NCI-H510A treated with DMSO at 0.1 percent for 48 hours (cell line): ENCODE measurements at places on chromosomes 3 and 15.

GRCh38 chr3:45234250-45234649 lies 8.2 kb upstream of the TMEM158 start:
- no peak for DNase-seq

GRCh38 chr3:172094621-172095557 lies 55.5 kb downstream of the FNDC3B start:
- DNase-seq: no peak

- DNase-seq: no peak
Measured at GRCh38 chr3:69491975-69492374, 106.1 kb upstream of the FRMD4B start.

- no peak for DNase-seq
Measured at GRCh38 chr3:125389282-125389681, 14.2 kb upstream of the ZNF148 start.

DNA sequence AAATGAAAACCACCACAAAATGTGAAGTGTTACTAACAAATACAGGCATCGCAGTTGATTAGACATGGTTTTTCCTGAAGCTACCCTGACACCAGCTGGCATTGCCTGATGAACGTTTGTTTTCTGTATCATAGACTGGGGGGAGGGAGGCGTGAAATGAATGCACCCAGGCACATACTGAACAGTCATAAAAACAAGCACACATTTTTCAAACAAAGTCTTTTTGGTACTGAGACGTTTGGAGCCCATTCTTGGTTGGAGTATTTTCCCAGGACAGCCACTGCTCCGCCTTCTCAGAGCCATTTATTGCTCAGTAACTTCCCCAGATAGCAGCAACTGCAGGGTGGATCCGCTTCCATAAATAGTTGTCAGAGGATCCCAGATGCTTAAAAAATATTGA lies 52.4 kb downstream of the KLF13 start:
- no peak for DNase-seq

DNA sequence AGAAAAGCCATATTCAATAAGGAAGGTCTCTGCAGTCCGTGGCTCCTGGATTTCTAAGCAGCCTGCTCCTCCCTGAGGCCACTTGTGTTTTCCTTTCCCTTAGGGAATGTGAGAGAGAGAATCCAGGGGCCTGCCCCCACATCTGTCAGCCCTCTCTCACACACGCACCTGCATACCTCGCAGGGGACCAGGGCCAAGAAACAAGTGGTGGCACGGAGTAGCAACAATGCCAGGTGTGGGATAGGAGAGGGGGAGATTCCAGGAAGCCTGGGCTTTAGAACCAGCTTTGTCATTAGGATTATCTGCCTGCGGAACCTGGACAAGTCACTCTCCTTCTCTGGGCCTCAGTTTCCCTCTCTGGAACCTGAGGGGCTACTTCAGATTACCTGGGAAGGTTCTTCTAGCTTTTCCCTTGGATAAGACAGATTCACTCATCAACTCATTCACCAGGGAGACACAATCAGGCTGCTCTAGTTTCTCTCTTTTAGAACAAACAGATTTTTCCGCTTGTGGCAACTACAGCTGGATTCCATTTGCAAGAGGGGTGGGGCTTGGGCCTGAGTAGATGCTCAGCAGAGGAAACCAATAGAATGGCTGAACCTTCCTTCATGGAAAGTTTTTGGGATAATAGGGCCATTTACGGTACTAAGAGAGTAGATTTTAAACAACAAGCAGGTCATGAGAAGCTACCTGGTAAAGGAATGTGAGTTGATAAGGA lies 19.5 kb downstream of the BCL6 start:
- no peak for DNase-seq

DNA sequence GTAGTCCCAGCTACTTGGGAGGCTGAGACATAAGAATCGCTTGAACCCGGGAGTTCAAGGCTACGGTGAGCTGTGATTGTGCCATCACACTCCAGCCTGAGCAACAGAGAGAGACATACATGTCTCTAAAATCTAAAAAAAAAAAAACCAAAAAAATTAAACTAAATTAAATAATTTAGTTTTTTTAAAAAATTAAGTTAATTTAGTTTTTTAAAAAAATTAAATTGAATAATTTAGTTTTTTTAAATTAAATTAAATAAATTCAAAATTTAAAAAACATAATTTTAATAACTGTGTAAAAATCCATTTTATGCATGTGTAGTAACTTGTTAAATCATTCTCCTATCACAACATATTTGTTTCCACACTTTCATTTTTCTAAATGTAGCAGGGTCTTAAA lies 20.1 kb upstream of the ARPIN start:
- no peak for DNase-seq

DNA sequence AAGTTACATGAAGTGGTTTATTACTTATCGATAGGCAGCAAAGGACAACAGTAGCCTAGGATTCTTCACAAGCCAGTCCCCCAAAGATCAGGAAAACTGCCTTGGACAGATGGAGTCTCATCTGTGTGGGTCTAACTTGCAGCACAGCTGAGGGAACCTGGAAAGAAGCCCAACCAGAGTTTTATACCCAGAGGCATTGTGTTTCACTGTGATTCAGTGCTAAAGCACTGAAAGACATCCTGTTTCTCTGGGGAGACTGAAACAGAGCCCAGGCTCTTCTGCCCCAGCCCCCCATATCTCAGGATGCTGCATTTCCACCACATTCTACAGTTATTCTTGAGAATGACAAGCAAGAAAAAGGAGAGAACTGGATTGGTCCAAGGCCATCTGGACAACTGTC lies 48.2 kb upstream of the PYDC2 start:
- no peak for DNase-seq

DNA sequence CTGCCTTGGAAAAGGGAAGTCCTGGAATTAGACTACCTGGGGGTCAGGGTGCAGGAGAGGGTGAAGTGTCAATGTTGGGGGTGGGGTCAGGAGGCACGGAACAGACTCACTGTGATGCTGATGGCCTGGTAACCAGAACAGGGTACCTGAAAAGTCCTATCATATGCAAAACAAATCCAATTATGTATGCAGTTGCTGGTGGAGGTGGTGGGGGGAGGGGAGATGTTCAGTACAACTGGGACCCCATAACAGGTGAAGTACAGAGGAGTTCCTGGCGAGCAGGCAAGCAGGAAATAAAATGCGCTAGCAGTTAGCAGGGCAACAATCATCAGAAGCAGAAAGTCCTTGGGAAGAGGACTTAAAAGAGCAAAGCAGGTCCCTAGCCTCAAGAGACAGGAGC lies 4.2 kb upstream of the KATNBL1 start:
- no peak for DNase-seq

DNA sequence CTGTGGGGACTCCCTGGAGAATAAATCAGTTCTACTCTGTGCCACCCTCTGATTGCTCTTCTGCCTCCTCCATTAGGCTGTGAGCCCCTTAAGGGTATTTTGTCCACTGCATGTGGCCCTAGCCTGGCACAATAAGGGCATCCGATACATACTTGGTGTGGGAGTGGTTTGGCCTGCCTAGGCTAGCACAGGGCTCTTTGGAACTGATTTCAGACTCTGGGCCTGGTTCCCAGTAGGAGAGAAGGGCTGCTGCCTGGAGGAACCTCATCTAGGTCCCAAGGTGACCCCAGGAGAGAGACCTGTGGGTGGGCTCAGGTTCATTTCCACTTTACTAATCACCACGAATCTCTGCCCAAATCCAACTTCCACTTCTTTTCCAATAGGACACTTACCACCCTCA lies 5.3 kb upstream of the CTDSPL start:
- no peak for DNase-seq

DNA sequence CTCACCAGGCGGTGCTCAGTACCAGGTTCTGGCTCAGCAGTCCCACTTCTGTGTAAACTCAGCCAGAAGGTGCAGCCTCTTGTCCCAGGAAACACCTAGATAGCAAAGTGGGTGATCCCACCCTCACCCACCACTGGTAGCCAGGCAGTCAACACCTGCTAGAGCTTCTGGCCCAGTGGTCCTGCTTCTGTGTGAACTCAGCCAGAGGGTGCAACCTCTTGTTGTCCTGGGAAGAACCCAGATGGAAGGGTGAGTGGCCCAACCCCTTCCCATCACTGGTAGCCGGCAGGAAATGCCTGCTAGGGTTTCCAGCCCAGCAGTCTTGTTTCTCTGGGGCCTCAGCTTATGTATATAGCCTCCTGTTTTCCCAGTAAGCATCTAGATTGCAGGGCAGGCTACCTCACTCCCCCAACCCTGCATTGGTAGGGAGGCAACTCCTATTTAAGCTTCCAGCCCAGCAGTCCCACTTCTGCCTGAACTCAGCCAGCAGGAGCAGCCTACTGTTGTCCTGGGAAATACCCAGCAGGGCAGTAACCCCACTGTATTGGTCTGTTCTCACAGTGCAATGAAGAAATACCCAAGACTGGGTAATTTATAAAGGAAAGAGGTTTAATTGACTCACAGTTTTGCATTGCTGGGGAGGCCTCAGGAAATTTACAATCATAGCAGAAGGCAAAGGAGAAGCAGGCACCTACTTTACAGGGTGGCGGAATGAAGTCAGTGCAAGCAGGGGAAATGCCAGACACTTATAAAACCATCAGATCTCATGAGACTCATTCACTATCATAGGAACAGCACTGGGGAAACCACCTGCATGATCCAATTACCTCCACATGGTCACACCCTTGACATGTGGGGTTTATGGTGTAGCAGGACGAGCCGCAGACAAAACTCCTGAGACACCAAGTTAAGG lies 110.6 kb downstream of the DTWD1 start:
- DNase-seq: no peak

DNA sequence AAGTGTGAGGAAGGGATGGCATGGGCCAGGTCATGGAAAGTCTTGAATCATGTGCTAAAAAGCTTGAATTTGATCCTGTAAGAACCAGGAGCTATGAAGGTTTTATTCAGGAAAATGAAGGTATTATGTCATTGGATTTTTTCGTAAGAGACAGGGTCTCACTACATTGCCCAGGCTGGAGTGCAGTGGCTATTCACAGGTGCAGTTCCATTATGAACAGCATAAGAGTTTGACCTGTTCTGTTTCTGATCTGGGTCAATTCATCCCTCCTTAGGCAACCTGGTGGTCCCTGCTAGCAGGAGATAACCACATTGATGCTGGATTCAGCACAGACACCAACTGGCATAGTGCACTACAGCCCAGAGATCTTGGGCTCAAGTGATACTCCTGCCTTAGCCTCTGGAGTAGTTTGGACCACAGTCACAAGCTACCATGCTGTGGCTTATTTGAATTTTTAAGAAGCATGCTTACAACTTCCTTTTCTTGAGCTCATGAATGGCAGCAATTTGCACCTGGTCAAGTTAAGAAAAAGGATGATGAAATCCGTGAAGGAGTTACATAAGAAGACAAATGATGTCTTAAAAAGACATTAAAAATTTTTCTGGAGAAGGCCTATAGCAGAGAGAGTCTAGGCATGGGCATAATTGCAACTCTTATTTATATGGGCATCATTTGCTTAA lies 79.1 kb downstream of the CADPS start:
- no peak for DNase-seq

GRCh38 chr15:87193481-87193880 lies 1063.1 kb downstream of the NTRK3 start:
- DNase-seq: no peak

- no peak for DNase-seq
Measured at GRCh38 chr15:42553554-42553953, 4.9 kb downstream of the HAUS2 start.

DNA sequence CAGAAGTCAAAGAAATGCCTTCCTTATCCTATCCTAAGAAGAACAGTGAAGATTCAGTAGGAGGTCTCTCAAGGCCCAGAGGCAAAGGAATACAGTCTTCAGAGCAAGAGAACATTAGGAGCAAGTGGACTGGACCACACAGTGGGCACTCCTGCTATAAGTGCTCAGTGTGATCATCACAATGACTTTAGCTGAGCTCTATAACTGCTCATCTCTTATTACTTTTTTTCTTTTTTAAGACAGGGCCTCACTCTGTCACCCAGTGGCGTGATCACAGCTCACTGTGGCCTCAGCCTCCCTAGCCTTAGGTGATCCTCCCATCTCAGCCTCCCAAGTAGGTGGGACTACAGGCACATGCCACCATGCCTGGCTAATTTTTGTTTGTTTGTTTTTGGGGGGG lies 48.1 kb downstream of the COL8A1 start:
- no peak for DNase-seq

DNA sequence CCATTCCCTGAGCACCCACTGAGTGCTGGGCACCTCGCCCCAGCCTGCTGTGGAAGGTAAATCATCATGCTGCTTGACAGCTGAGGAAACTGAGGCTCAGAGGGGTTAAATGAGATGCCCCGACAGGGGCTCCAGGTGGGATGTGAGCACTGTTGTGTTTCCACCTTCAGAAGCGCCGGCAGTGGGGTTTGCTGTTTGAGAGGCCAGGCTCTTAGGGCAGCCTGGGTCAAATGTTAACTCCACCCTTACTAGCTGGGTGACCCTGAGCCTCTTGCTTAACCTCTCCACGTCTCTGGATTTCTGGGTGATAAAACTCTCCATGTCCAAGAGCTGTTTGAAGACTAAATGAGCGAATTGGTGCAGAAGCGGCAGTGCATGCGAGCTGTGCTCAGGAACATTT lies 43.1 kb downstream of the FAM3D start:
- DNase-seq: no peak

DNA sequence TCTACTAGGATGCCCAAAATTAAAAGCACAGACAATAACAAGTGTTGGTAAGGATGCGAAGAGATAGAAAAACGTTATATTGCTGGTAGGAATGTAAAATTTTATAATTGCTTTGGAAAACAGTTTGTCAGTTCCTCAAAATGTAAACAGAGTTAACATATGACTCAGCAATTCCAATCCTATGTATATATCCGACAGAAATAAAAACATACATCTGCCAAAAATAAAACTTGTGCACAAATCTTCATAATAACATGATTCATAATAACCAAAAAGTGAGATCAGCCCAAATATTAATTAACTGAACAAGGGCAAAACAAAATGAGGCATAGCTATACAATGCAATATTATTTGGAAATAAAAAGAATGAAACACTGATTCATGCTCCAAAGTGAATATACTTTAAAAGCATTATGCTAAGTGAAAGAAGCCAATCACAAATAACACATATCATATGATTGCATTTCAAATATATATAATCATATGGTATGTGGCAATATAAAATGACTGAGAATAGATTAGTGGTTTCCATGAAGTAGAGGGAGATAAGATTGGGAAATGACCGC lies 609.3 kb downstream of the IGSF11 start:
- no peak for DNase-seq

DNA sequence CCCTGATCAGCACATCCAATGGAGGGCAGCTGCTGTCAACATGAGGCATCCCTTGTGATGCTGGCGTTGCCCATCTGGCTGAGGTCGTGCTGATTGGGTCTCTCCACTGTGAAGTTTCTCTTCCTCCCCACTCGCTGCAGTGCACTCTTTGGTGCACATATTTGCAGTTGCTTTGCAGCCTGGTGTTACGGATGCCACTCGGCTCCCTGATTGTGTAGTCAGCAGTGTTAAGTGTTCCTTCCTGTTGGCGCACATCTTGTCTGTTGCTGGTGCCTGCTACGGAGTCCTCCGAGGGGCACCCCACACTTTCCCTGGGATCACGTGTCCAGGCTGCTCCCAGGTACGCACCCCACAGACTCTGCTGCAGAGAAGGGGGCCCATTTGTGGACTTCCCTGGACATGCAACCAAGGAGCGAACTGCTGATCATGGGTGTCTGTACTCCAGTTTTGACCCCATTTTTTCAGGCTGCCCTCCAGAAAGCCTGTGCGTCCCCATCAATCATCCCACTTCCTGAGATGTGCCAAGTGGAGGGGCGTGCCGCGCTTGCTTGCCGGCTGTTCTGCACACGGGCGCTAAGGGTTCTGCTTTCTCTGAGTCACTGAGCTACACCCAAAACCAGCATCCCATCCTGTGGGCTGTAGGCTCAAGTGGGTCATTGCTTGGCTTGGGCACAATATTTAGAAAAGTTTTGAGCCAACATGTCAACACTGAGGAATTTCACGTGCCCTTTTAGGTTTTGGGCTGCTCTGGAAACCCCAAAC lies 98.6 kb downstream of the FBLN2 start:
- peak; percentile 28 for DNase-seq

- no peak for DNase-seq
Measured at GRCh38 chr3:35505181-35505580, 134.1 kb upstream of the ARPP21 start.
